ENCODE measurements at places on chromosomes 2 and 18.

DNA sequence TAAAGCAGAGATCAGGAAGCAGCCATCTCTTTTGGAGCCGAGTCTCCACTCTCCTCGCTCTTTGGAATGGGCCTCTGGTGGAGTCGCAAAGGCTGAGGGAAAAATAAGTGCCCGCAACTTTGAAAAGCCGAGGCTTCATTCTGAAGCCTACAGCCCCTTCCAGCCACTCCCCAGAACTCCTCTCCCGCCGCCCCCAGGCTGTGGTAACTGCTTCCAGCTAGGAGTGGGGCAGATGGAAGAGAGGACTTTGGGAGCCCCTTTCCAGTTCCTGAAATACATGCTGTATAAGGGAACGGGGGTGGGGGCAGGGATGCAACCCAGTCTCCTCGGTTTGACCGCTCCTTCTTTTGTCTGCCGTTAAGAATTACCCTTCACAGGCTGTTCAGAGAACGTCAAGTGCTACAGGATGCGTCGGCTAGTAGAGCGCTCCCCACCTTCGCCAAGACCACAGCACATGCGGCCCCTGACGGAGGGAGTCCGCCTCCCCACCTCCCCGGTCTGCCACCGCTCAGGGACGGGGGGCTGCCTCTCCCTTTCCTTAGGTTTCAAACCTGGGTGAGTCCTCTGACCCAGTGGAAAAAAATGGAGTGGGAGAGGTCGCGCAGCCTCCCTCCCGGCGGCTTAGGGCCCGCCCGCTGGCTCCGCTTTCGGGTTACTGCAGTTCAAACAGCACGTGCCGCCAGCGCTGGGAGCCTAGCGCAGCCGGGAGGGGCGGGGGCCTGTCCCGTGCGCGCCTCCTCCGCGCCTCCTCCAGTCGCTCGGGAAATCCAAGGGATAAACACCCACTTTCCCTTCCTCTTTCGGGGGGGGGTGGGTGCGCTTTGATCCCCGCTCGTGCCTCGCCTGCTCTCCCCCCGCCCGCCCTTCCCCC lies 4.9 kb downstream of the CYP26B1 start:
- DNase-seq, result peak; percentile 47

GRCh38 chr2:189285962-189286645 lies 106.5 kb upstream of the COL5A2 start:
- peak; percentile 80 for DNase-seq

- DNase-seq, result no peak
Measured at GRCh38 chr2:238467062-238467461, 40.3 kb downstream of the ASB1 start.

- DNase-seq, result no peak
Measured at GRCh38 chr18:50154420-50154819, 40.5 kb downstream of the MYO5B start.

DNA sequence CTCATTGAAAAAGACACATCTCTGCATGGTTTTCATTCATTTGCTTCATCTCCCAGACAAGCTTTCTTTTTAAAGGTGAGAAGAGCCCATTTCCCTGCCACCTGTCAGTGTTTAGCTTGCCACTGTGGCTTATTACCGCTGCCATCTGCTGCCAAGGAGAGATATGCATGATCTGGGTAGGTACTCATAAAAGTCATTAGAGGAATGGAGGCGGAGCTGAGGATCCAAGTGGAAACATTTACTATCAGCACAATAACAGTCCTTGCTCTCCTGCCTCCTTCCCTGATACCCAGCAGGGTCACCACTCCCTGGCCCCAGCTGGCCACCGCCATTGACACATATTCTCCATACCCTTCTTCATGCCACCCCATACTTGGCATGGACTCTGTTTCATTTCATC lies 390.4 kb downstream of the TSN start:
- no peak for DNase-seq

GRCh38 chr18:3079653-3080052 lies 66.7 kb upstream of the LPIN2 start:
- DNase-seq, result no peak

DNA sequence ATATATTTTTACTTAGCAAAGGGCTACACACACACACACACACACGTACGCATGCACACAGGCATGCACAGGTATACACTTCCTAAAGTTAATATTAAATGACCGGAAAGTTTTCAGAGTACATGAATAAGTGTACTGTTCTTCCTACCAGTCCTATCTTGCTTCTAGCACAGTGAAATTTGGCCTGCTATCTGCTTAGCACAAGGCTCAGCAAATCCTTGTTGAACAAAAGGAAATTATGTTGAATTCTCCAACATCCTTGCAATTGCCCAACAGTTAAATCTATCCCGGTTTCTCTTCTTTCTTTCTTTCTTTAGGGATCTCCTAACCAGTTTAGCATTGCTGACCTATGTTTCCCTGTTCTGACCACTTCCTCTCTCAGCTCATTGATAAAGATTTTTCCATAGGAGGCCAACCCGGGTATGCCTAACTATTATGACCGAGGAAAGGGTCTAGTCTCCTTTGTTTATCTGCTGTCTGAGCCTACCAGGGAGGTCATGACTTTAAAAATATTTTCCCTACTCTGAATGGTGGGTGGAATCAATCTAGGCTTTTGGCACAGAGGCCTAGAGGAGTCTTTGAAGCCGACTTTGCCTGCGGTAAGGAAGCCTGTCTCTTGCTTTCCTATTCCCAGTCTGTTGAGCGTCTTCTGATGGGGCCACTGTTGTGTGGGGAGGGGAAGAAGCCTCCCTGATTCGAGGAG lies 400.7 kb downstream of the HRH4 start:
- DNase-seq, result no peak

DNA sequence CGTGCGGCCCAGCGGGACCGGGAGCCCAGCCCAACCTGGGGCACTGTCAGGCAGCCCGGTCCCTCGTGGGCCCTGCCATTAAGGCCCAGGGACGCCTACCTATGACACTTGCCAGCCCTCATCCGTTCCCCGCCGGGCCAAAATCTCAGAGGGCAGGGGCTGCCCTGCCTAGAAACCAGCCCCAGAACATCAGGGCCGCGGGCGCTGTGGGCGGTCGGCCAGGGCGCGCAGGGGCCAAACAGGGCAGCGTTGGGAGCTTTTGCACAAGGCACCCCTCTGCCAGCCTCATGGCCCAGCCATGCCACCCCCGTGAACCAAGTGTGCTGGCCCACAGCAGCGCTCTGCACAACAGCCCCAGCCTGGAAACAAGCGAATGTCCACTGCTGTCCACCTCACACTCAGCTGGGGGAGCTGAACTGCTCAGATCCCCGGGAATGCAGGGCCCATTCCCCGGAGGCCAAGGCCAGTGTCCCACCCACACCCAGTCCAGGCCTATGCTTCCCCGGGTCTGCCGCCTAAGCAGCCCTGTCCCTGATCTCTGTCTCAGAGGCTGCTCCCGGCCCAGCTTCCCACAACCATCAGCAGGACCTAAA lies 3.5 kb upstream of the NEURL3 start:
- no peak for DNase-seq

- no peak for DNase-seq
Measured at GRCh38 chr18:64893349-64893748, 744.5 kb upstream of the LINC00305 start.

DNA sequence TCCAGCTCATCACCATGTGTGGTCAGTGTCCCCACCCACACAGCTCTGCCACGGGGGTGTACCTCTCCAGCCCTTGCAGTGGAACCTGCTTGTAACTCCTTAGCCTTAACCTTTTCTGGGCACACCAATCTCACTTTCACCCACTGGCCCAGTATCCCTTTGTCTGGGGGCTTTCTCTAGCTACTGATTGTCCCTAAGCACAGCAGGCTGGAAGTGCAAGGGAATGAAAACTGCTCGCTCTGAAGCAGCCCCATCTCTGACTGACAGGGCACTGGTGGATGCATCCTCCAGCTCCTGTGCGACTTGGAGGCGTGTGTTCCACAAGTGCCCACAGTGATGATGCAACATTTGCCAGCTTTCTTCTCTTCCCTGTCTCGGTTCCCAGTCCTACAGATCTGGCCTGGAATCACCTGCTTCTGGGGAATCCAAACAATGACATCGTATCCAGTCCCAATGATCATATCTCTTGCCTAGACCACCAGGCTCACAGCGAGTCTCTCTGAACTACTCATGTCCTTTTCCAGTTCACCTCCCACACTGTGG lies 33.6 kb downstream of the SCTR start:
- DNase-seq, result no peak

DNA sequence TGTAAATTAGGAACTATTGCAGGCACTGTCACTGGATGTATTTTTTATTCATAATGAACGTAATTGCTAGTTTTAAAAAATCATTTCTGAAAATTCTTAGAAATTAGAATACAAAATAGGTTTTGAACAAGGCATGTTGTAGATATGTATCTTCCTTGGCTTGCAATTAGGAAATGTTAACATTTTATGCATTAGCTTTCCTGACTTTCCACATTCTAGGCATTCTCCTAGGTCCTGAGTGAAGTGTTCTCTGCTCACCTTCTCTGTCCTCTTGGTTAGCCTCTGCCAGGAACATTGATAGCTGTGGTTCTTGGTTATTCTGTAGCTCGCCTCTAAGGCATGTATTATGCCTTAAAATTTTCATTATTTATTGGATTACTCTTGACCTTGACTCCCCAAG lies 130.3 kb downstream of the FHOD3 start:
- no peak for DNase-seq

DNA sequence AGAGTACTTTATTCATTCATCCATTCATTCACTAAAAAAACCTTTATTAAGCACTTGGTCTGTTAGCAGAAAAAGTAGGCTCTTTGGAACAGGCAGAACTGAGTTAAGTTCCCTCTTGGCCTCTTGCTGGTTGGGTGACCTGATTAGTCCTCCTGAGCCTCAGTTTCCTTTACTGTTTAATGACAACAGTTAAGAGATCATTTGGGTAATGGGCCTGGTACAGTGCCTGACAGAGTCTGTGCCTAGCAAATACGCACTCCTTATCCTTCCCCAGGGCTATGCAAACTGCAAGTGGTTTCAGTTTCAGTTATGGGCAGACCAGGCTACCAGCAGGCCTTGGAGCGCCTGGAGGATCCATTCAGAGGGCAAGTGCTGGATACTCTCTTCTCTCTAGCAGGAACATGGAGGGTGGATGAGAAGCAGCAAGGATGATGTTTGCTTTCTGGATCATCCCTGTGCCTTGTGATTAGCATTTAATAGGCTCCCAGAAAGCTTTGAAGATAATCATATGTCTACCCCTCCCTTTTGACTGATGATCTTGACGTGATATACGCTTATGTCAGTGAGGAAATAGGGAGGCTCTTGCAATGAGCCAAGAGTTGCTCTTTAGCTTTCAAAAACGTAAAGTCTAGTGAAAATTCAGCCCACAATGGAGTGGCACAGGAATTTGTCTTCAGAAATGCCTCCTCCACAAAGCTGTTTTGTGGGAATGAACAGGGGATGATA lies 12.4 kb upstream of the TAF1B start:
- no peak for DNase-seq

- DNase-seq, result peak; percentile 55
Measured at GRCh38 chr2:217459680-217460405, 543.0 kb downstream of the TNS1 start.

DNA sequence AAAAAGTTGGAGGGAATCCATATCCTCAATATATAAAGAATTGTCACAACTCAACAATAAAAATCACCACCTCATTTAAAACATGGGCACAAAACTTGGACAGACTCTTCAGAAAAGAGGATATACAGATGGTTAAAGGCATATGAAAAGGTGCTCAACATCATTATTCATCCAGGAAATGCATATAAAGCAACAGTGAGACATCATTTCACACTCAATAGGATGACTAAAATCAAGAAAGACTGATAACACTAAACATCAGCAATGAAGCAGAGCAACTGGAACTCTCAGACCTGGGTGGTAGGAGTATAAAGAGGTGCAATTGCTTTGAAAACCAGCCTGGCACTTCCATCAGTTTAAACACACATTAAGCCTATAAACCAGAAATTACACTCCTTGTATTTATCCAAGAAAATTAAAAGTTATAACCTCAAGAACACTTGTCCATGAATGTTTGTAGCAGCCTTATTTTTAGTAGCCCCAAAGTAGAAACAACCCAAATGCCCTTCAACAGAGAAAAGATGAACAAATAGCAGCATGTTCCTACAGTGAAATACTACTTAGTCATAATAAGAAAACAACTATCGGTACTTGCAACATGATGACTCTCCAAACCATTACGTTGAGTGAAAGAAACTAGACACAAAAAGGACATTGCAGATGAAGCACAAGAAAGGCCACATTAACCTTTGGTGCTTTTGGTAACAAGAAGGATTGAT lies 79.1 kb upstream of the TANC1 start:
- no peak for DNase-seq

DNA sequence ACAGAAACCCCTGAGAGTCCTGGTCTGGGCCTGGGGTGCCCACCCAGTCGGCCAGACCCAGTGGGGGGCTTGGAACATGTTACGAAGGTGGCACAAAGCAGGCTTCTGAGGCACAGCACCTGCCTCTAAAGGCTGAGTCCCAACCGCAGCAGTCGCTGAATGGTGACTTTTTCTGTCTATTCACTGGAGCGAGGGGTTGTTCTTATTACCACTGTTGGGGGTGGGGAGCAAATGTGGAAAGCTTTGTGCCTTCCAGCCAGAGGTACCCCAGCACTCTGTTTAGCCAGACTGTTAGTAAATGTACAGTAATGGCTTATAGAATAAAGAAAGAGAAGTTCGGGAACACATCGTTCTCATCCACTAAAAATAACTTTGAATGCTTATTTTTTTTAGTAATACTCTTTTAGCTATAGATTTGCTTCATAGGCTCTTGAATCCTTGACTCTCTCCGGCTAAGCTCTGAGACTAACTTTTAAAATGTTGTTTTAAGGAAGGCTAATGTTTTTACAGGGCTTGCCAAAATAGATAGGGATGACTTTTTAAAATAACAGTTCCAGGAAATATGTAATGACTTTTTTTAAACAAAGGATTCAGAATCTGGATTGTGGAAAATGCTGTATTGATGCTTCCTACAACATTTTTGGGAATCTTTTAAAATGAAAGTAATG lies 23.4 kb upstream of the PTPN2 start:
- no peak for DNase-seq

- DNase-seq, result peak; percentile 91
Measured at GRCh38 chr2:159249990-159250715, 36.4 kb downstream of the WDSUB1 start.

- DNase-seq, result no peak
Measured at GRCh38 chr18:67553437-67553836, 36.9 kb upstream of the DSEL start.

DNA sequence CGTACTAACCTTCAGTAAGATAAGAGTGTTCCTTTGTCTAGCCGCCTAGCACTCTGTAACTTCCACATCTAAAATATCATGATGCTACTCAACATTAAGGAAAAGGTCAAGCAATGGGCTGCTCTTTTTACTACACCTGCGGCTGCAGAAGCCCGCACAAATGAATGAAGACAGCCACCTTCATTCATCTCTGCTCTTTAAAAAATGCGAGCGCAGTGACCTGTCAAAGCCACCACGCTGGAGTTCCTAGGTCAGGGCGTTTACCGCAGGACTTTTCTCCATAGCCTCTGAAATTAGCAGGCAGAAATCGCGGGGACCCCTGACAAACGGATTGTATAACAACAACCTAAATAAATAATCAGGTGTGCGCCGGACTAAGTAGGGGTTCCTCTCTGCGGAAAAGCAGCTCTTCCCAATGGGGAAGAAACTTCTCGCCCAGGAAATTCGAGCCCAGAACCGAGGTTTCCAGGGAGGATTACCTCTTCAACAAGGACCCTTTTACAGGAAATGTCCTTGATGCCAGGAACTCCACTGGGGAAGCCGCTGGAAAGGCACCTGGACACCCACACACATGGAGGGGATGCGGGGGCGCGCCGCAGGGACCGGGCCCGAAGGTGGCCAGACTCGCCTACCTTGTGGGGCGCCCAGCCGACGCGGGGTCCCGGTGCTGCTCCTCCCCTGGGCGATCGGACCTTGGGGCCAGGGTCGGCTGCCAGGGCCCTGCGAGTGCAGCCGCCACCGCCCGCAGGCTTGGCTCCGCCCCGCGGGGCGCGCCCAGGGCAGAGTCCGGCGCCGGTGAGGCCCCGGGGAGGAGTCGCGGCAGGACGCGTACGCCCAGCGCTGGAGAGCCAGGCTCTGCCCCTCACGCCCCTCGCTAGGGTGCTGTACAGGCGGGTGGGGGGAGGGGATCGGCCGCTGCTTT lies at the start of gene CCDC68:
CCDC68 (minus strand) TSS at position 758 of the 922 bp plus-strand sequence. CDS start 16,670 bp downstream, outside the sequence.
- DNase-seq, result no peak

All from AG08395 (cell line).